ENCODE measurements at places on chromosomes 7 and 10. TPM values are rescaled to one million over a fixed set of nuclear protein-coding genes. Genes with fewer than 3 reads are reported as not detected.

The BICC1 gene
- 74.9 TPM for total RNA-seq

The ANKRD61 gene
- total RNA-seq, result not detected

The COA1 gene
- total RNA-seq, result 30.3 TPM

The OR13A1 gene
- total RNA-seq, result under 0.01 TPM

The CPA2 gene
- total RNA-seq, result not detected

The FXYD4 gene
- total RNA-seq, result not detected

The ANKRD30A gene
- not detected for total RNA-seq

The SLC26A3 gene
- not detected for total RNA-seq

The C10orf62 gene
- not detected for total RNA-seq

The ZNF117 gene
- total RNA-seq, result 2.7 TPM

The MYH16 gene
- total RNA-seq, result not detected

The DIP2C gene
- 12.3 TPM for total RNA-seq

The VWDE gene
- total RNA-seq, result 0.16 TPM

The LRRD1 gene
- total RNA-seq, result not detected

The PGAM2 gene
- 0.09 TPM for total RNA-seq

The AKR1C3 gene
- total RNA-seq, result 170 TPM

The NYAP1 gene
- total RNA-seq, result 2.0 TPM

The SLC18A3 gene
- not detected for total RNA-seq

The KIAA1549 gene
- 0.63 TPM for total RNA-seq

The SPDYE2 gene
- not detected for total RNA-seq

The STEAP2 gene
- total RNA-seq, result 32.4 TPM

The CTAGE4 gene
- 0.32 TPM for total RNA-seq

The CALY gene
- total RNA-seq, result not detected

The CNTNAP2 gene
- total RNA-seq, result not detected

The PRR15 gene
- 0.16 TPM for total RNA-seq

The MAT1A gene
- total RNA-seq, result not detected

The GNAT3 gene
- not detected for total RNA-seq

The UNCX gene
- total RNA-seq, result not detected

Measured in bronchial smooth muscle cell (primary cell).